ENCODE measurements at places on chromosomes 13 and 19.

GRCh38 chr13:57558051-57558467 is 73.5 kb upstream of the PCDH17 start:
- DNase-seq: no peak

GRCh38 chr13:99282264-99283231 is 24.4 kb upstream of the GPR18 start:
- no peak for DNase-seq

- DNase-seq: no peak
Measured at GRCh38 chr13:22883262-22883840, 297.4 kb upstream of the SGCG start.

DNA sequence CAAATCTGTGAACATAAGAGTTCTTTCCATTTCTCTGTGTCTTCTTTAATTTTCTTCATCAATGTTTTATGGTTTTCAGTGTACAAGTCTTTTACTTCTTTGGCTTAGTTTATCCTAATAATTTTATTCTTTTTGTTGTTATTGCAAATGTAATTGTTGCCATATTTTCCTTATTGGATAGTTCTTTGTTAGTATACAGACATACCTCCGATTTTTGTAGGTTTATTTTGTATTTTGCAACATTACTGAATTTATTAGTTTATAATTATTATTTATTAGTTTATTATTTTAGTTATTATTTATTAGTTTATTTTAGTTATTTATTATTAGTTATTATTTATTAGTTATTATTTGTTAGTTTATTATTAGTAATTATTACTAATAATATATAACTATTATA is 43.4 kb downstream of the WTIP start:
- DNase-seq: no peak

- no peak for DNase-seq
Measured at GRCh38 chr19:54418030-54418929, 3.0 kb downstream of the TTYH1 start.

GRCh38 chr19:11539495-11540365 is 1.1 kb downstream of the CNN1 start:
- no peak for DNase-seq

- no peak for DNase-seq
Measured at GRCh38 chr13:97248243-97248642, 26.1 kb downstream of the MBNL2 start.

DNA sequence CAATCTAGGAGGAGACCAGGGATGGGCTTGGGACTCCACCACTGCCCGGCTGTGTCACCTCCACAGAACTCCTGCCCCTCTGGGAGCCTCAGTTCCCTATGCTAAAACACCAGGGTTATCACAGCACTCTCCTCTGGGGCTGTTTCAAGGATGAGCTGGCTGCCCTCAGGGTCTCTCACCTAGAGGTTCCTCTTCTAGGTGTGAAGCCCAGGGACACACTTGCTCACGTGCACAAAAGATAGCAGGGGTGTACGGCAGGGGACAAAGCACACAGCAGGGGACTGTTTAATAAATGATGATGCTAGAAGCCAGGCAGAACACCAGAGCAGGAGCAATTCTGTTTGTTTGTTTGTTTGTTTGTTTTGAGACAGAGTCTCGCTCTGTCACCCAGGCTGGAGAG is 16.8 kb upstream of the LYPD3 start:
- DNase-seq: no peak

DNA sequence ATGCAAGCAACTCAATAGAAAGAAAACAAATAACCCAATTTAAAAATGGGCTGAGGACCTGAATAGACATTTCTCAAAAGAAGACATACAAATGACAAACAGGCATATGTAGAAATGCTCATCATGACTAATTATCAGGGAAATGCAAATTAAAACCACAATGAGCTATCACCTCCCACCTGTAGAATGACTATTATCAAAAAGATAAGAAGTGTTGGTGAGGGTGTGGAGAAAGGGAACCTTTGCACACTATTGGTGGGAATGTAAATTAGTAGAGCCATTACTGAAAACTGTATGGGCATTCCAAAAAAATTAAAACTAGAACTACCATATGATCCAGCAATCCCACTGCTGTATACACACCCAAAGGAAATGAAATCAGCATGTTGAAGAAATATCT is 212.2 kb downstream of the SUCLA2 start:
- no peak for DNase-seq

DNA sequence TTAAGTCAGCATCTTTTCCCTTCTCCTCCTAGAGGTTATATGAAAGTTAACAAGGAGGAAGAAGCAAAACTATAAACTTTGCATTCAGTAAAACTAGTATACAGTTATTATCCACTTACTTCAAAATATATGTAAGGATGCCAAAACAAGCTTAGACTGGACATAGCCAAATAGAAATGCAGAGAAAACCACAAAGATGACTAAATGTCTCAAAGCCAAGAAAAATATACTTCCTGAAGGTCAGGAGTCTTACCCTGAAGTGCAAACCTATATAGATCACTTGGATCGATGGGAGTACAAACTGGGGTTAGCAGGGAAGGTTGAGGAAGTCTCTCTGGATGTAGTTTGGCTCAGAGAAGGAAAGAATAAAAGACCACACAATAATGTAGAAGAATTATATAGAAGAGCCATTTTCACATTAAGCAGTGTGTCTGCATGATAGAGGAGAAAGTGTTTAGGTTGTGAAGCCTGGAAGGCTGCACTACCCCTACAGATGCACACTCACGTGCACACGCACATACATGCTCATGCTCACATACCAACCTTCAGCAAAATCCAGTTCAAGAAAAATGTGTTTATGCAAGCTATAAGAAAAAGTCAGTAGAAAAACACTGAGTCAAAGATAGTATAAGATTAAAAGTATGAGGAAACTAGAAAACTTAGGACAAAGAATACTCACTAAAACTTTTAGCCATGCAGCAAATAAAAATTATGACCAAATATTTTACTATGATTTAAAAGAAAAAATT is 112.1 kb upstream of the RXFP2 start:
- no peak for DNase-seq

DNA sequence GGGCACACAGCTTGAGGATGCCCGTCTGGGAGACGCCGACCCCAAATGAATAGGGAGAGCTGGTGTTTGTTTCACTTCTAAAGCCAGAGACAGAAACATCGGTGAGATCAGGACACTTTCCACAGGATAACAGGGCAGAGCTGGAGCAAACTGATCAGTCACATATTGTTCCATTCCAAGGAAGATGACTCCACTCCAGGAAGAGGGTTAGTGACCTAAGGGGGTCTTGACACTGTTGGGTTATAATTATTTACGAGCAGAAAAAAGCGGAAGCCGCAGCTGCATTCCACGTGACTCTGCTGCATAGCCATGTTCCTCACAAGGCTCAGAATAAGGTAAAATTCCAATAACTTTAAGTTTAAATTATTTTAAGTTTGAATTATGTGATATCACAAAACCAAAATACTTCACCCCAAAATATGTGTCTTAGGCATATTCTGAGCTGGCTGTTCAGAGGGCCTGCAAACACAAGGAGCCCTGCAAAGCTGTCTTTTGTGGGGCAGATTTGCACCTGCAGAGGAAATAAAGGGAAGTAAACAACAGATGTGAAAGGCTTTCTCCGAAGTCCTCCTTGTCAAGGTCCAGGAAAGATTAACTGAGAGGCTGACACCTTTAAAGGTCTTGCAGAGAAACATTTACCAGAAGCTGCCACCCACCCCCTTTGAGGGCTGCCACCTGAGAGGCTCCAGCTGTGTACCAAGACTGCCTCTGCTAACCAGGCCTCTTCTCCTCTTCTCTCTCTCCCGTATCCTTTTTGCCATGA is 819.2 kb downstream of the UQCRFS1 start:
- no peak for DNase-seq

- no peak for DNase-seq
Measured at GRCh38 chr13:79447141-79447540, 33.8 kb upstream of the NDFIP2 start.

DNA sequence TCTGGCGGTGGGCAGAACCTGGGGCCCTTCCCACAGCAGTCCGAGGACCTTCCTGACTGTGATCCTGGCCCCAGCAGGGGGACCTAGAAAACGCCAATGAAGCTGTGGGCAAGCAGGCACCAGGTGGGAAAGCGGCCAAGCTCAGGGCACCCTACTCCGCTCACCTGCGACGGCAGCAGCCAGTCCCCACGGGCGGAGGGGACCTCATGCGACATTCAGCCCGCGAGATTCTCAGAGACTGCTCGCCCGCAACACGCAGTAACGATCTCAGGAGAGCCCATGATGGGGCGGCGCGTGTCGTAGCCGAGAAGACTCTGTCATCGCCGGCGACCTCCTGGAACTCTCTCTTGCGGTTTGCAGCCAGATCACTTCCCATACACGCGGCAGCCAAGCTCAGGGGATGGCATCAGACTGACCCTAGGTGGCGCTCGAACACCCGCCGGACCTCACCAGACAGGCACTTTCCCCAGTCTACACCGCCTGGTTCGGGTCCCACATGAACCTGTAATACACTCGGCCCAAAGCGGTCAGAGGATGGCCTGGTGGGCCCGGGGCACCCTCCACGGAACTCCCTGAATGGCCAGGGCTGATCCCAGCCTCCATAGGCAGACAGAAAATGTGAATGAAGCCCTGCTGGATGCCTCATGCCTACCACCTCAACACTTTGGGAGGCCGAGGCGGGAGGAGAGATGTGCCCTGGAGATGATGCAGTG is 26.5 kb downstream of the MAN2B1 start:
- no peak for DNase-seq

DNA sequence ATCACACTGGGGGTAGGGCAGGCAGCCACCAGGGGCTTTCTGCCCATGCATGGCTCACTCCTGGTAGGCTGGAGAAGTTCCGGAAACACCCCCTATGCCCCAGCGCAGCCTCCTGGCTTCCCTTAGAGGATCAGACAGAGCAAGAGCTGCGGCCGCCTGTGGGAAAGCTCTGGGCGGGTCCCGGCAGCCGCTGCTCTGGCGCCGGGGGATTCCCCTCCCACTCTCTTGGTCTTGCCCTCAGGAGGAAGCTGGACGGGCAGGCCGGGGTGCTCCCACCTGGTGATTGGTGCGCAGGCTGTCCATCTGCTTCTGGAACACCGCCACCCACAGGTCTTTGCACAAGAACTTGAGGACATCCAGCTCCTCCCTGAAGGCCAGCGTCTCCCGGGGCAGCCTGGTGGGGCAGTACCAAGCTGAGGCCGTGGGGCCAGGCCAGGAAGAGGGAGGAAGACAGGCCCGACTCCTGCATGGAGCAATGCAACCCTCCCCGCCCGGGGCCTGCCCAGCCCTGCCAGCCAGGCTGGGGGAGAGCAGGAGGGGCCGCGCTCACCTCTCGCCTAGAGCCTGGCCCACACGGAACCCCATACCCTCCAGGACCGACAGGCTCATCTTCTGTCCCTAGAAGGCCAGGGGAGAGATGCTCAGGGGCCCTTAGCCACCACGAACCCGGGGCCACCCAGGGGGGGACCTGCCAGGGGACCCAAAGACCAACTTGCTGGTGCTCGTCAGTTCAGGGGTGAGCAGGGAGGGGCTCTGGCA is 4.0 kb upstream of the NKPD1 start:
- DNase-seq: no peak

- no peak for DNase-seq
Measured at GRCh38 chr19:44808463-44809371, at the start of gene BCAM. Gene BCAM (plus strand): TSS chr19:44809103. CDS start chr19:44809125, 22 bp downstream.

DNA sequence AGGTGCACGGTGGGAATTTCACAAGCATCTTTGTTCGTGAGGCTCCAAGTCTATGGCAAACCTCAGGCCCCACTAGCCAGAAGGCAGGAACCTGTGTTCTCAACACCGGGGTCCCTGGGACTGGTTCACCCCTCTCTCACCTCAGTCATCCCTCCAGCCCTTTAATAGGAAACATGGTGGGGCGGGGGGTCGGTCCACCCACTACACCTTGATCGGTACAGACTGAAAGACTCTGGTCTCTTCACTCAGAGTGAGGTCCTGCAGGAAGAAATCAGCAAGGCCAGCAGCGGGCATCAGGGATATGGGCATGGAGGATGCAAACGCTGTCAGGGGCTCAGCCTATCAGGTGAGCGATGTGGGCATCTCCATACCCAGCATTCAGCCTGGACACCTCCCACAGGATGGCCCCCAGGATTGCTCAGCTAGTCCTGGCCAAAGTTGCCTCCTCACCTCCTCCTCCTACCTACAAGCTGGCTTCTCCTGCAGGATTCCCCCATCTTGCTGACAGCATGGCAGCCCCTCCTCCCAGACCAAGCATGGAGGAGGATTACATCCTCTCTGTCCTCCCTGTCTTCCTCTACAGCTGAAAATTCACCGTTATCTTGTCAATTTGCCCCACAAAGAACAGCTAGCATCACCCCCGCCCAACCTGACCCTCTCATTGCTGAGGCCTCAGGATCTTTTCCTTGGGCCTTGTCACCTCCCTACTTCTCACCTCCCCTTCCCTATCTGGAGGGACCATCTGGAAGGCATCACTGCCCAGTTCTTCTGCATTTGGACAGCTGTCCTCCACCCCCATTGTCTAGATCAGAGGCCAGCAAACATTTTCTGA is 37.3 kb upstream of the CD33 start:
- no peak for DNase-seq

- DNase-seq: no peak
Measured at GRCh38 chr13:103466761-103467160, 400.5 kb upstream of the SLC10A2 start.

GRCh38 chr13:22287343-22287920 is 616.6 kb downstream of the FGF9 start:
- DNase-seq: no peak

DNA sequence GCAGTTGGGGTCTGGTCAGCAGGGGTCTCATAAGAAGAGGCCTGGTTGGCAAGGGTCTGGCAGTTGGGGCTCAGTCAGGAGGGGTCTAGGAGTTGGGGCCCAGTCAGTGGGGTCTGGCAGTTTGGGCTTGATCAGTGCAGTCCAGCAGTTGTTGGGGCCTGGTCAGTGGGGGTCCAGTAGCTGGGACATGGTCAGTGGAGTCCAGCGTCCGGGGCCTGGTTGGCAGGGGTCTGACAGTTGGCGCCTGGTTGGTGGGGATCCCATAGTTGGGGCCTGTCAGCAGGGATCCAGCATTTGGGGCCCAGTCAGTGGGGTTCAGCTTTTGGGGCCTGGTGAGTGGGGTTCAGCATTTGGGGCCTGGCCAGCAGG is 60.5 kb upstream of the TPM4 start:
- no peak for DNase-seq

DNA sequence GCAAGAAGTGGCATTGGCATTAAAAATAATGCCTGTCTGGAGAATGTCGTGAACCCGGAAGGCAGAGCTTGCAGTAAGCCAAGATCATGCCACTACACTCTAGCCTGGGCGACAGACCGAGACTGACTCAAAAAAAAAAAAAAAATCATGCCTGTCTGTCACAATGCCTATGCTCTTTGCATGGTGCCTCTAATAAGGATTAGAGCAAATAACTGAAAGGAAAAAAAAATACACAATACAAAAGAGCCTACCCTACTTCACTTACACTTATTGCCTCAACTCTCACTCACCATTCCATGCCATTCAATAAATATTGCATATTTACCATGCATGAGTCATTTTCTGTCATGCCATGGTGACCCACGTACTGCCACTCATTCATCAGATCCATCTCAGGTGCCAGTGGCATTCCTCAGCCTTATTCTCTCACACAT is 49.1 kb downstream of the TBC1D4 start:
- no peak for DNase-seq

GRCh38 chr19:47305309-47305751 is 4.3 kb upstream of the C5AR1 start:
- no peak for DNase-seq
